Endothelial cell (in vitro differentiated cells): ENCODE measurements at places on chromosomes 1 and 21. TPM values are rescaled to one million over a fixed set of nuclear protein-coding genes. Genes with fewer than 3 reads are reported as not detected.

Gene OR2L2
- not detected for total RNA-seq

Gene TFB2M
- total RNA-seq = 9.5 TPM

Gene GJB3
- total RNA-seq = 9.6 TPM

Gene ABCA4
- 51.7 TPM for total RNA-seq

Gene ARHGAP30
- total RNA-seq = 0.23 TPM

Gene SLC16A4
- total RNA-seq = 7.2 TPM

Gene ESRRG
- total RNA-seq = 3.8 TPM
